AG09319 (cell line): ENCODE measurements at places on chromosomes 2 and 18.

DNA sequence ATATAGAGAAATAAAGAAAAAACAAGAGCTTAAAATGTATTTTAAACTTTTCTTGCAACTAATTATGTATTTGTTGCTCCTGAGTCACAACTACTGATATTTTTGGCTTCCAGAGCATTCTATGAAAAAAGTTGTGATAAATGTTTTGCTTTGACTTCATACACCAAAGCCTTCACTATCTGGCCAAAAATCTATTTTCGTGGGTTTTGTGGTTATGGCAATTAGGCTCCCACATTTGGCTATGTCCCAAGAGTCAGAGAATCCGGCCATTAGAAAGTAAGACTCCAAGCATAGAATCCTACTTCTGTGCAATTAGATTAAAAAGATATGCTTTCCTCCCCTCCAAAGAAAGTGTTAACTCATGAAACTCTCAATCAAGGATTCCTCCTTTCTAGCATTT is 1456.1 kb upstream of the ACVR2A start:
- no peak for DNase-seq

- DNase-seq: no peak
These were observed 19.0 kb downstream of the DIPK1C start for GRCh38 chr18:74438091-74438490.

- DNase-seq: no peak
These were observed 799.7 kb upstream of the FSHR start for GRCh38 chr2:49954059-49954458.

DNA sequence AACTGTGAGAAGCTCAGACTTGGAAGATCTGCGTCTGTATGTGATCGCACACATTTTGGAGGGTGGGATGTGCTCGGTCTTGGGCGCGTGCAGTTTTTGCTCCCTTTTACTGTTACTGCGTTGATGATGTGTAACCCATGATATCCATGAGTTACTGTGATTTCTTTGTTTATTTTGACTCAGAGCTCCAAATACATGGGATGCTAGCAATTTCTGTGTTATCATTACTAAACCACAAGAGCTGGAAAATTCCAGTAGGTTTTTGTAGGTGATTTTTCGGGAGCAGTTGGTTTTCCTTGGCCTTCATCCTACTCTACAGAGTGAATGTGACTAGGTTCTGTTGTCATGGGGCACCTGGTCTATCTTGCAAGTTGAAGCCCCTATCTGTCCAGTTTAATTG is 124.2 kb downstream of the AGAP1 start:
- DNase-seq: no peak

GRCh38 chr2:178731300-178731699 is 75.9 kb downstream of the TTN start:
- DNase-seq: no peak

DNA sequence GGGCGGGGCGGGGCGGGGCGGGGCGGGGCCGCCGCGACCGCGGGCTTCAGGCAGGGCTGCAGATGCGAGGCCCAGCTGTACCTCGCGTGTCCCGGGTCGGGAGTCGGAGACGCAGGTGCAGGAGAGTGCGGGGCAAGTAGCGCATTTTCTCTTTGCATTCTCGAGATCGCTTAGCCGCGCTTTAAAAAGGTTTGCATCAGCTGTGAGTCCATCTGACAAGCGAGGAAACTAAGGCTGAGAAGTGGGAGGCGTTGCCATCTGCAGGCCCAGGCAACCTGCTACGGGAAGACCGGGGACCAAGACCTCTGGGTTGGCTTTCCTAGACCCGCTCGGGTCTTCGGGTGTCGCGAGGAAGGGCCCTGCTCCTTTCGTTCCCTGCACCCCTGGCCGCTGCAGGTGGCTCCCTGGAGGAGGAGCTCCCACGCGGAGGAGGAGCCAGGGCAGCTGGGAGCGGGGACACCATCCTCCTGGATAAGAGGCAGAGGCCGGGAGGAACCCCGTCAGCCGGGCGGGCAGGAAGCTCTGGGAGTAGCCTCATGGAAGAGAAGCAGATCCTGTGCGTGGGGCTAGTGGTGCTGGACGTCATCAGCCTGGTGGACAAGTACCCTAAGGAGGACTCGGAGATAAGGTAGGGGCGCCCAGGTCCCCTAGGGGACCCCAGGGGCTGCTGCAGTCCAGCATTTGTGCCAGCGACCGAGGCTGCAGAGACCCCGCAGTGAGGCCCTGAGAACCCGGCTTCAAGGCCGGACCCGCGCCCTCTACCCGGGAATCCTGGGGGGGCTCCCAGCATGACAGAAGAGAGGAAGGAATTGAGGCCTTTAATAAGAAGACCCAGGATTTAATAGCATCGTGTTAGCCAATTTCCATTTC is at the start of gene KHK:
Gene KHK (plus strand): TSS at position 49 of the 870 bp plus-strand sequence. CDS start 488 bp downstream, at position 537.
- DNase-seq: no peak

DNA sequence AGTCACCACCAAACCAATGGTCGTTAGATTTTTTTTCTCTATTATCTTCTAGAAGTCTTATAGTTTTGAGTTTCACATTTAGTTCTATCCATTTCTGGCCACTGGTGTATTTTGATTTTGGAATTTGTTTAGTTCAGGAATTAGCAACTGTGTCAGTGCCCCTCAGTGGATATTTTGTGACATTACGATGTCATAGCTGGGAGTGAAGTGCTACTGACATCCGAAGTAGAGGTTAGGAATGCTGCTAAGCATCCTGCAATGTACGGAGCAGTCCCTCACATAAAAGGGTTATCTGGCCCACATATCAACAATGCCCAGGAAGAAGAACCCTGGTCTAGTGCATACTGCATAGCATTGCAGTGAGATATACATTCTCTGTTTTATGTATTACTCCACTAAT is 157.4 kb upstream of the RGPD4 start:
- DNase-seq: no peak

GRCh38 chr2:227932403-227932802 is 61.0 kb downstream of the DAW1 start:
- DNase-seq: no peak

DNA sequence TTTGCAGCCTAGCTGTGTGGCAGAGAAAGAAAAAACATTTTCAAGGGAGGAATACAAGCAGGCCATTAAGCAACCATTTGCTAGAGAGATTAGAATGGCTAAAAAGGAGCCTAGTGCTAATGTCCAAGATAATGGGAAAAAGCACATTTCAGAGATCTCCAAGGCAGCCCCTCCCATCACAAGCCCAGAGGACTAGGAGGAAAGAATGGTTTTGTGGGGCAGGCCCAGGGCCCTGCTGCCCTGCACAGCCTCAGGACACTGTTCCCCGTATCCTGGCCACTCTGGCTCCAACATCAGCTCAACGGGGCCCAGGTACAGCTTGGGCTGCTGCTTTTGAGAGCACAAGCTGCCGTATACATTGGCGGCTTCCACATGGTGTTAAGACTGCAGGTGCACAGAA is 16.5 kb upstream of the GBX2 start:
- DNase-seq: no peak

- no peak for DNase-seq
These were observed 205.2 kb upstream of the LYPD1 start for GRCh38 chr2:132875193-132875592.

DNA sequence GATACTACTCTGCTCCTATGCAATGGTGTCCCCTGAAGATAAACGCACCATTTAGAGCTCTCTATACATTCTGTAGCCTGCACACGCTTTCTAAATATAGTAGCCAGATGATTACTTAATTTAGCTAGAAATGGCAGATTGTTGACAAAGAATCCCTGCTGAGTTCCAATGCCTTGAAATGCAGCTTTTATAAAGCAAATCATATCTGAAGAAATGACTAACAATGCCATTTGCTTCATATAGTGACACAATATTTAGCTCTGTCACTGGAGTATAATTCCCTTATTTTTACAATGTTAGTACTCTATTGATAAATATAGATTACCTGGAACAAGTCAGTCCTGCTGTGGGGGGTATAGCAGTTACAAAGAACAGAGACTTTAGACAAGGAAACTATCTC is 166.2 kb downstream of the CDCA7 start:
- no peak for DNase-seq

DNA sequence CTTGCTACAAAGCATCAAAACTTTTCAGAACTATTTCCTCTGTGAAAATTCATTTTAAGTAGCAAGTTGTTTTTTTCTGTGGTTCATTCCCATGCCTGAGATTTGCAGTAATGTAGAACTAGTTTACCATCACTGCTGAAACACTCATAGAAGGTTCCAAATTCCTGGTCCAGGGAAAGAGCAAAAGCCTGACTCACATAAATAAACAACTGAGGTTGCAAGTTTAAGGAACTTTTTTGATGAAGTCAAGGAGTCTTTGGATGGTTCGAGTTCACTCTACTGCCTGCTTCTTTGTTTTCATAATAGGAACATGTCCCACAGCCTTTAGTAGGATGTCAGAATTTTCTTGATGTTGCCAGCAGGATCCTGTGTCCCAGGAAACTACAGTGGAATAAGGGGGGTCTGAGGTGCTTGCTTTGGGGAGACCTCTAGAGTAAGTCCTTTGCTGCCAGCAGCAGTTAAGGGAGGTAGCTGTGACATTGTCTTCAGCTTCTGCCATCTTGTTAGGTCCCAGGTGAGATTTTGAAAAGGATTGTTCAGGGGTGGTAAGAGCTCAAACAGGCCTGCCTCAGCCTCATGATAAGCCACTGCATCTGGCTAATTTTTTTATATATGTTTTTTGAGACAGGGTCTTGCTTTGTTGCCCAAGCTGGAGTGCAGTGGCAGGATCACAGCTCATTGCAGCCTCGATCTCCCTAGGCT is 43.9 kb downstream of the ACSL3 start:
- DNase-seq: peak; percentile 77

DNA sequence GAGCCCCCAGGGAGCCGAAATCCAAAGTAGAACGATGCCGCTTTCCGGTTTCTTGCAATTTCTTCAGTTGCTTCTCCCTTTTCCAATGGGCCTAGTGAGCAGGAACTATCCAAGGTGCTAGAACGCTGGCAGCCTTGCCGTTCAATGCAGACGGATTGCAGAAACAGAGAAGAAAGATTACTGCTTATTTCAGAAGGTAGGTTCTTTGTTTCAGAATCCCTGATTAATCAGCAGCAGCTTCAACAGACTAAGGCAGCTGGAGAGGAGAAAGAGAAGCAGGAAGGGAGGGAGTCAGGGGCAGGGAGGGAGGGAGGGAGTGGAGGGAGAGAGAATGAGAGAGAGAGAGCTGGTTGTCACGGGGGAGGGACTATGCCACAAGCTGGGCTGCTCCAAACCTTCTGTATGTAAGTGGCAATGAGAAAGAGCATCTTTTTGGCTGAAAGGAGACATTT is 576 bp downstream of the NYAP2 start:
- no peak for DNase-seq
